ENCODE measurements at places on chromosomes 3 and 15. TPM values are rescaled to one million over a fixed set of nuclear protein-coding genes. Genes with fewer than 3 reads are reported as not detected.

Gene TMCO5A
- total RNA-seq, result not detected

Gene FBXO45
- 18.3 TPM for total RNA-seq

Gene PP2D1
- total RNA-seq, result not detected

Gene SLC6A1
- not detected for total RNA-seq

Gene FEM1B
- 30.5 TPM for total RNA-seq

Gene CCR3
- 0.66 TPM for total RNA-seq

Gene RTP4
- 3.1 TPM for total RNA-seq

Gene GP5
- total RNA-seq, result not detected

Gene GOLGB1
- 14.2 TPM for total RNA-seq

Gene TTLL13
- total RNA-seq, result not detected

Gene PROS1
- 5.8 TPM for total RNA-seq

Gene ROBO2
- total RNA-seq, result not detected

Gene SLC22A14
- total RNA-seq, result not detected

Gene GATM
- not detected for total RNA-seq

Gene SLC12A1
- total RNA-seq, result not detected

Gene DUOXA2
- total RNA-seq, result not detected

Gene SCAP
- 33.5 TPM for total RNA-seq

Gene MST1R
- not detected for total RNA-seq

Gene SHC4
- 2.9 TPM for total RNA-seq

Gene WNT7A
- total RNA-seq, result not detected

Gene CHRFAM7A
- not detected for total RNA-seq

Gene MIX23
- total RNA-seq, result 29.3 TPM

Gene TRPM1
- 0.08 TPM for total RNA-seq

Gene CCR9
- not detected for total RNA-seq

Gene HIGD2B
- not detected for total RNA-seq

Gene MED12L
- not detected for total RNA-seq

Gene ATP13A4
- not detected for total RNA-seq

Gene FBXW12
- total RNA-seq, result not detected

Gene CEMIP
- total RNA-seq, result not detected

Gene CFAP20DC
- total RNA-seq, result 4.8 TPM
